ENCODE measurements at places on chromosomes 5 and 9.

GRCh38 chr9:104456831-104457230 is 47.2 kb upstream of the OR13F1 start:
- no peak for DNase-seq

GRCh38 chr9:21871256-21871975 is 69.0 kb downstream of the MTAP start:
- DNase-seq, result no peak

DNA sequence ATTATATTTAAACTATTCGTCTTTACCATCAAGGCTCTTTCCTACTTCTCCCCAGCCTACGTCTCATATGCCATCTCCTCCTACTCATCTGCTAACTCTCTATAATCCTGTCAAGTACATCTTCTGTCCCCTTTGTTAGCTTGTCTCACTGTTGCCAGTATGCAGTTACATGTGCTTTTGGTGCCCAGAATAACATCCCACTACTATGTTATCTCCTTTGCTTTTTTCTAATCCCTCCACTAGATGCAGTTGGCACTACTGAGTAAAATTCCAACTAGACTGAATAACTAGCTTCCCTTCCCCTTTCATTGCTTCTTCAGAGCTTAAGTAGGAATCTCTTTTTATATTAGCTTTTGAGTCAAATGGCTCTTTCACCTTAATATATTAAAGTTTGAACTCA is 3.0 kb upstream of the ARRDC3 start:
- no peak for DNase-seq

DNA sequence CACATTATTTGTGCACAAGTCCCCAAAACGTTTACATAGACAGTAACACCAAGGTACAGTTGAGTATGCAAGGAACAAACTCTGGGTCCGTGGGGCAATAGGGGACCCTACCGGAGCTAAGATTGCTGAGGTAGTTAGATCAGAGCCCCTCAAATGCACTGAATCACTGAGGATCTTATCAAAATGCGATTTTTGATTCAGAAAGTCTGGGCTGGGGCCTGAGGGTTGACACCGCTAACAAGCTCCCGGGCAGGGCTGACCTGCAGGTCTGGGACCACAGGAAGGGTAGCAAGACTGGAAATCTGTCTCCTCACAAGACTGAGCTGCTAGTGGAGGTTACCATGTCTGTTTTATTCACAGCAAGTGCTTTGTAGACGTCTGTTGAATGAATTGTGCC is 1.8 kb upstream of the IL3 start:
- DNase-seq, result no peak

DNA sequence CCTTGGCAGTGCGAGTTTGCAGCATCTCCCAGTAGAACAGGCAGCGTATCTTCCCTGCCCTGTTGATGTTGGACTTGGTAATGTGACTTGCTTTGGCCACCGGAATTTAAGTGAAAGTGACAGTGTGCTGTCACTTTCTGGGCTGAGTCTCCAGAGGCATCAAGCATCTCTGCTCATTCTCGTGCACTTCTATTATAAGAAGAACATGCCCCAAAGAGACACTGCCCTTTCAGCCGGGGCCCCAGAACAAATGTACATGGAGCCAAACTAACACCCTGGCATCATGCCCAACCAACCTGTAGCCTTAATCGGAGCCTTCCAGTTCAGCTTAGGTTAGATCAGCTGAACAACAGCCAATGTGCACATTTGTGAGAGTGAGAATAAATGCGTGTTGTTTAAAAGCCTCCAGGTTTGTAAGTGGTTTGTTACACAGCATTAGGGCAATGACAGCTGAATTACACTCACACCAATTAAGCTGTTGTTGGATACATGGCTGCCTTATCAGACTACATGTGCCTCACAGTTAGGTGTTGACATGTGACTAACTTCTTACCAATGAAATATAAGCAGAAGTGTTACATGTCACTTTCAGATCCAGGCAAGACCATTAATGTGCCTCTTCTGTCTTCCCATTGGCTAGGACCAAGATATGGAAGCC is 22.1 kb upstream of the FRMD3 start:
- no peak for DNase-seq

- no peak for DNase-seq
Measured at GRCh38 chr9:10946676-10947410, 334.0 kb upstream of the PTPRD start.

GRCh38 chr9:4334410-4334813 is 34.5 kb upstream of the GLIS3 start:
- no peak for DNase-seq

- DNase-seq, result no peak
Measured at GRCh38 chr9:27475057-27475595, 49.0 kb upstream of the IFNK start.

GRCh38 chr5:36164461-36164860 is 12.6 kb downstream of the SKP2 start:
- no peak for DNase-seq

DNA sequence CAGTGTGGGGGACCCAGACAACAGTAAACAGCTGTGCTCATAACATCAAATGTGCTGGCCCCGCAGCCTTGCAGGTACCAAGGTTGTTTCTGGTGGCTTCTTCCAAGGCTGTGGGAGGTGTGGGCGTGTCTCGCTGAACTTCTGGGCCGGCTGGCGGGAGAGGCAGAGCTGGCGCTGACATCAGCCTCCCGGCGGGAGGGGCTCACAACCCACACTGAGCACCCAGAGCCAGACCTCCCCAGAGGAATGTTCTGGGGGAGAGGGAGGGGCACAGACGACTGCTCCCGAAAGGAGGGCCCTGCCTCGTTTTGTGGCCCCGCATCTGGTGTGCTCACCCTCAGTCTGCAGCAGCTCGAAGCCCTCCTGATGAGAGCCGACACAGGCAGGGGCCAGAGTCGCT is 6.9 kb upstream of the SLC12A7 start:
- DNase-seq, result no peak

- no peak for DNase-seq
Measured at GRCh38 chr9:87064311-87064710, 117.0 kb upstream of the GAS1 start.

- no peak for DNase-seq
Measured at GRCh38 chr5:112648264-112648663, 89.4 kb upstream of the APC start.

DNA sequence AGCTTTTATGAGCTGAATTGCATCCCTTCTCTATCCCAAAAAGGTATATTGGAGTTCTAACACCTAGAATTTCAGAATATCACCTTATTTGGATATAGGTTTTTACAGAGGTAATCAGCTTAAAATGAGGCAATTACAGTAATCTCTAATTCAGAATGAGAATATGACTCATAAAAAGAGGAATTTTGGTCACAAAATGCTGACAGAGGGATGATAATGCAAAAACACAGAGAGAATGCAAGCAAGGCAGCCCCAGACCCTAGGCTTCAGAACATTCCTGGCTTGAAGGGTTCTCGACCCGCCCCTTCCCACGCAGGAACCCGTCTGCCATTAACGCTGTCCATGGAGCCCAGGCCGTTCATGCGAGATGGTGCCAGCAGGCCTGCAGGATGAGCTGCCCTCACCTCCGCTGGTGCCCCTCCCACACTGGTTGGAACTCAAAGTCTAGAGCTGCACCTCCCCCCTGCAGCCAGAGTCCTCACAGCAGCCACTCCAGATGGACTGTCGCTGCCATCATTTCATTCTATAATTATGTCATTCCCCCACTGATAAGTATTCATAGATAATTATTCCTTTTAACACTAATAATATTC is 1173.4 kb upstream of the ACO1 start:
- DNase-seq, result no peak

DNA sequence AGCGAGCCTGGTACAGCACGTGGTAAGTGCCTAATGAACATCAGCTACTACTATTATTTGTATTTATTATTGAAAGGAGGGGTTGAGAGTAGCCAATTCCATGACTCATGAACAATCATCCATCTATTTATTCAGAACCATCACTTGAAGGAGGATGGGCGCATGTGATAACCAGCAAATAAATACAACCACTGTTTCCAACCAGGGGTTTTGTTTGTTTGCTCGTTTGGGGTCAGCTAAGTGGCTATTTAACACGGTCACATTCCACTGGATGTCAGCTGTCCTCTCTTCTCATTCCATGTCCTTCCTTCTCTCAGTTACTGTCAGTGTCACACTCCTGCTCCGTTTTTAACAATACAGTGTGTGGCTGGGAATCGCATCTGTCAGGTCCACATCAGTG is 8.6 kb downstream of the RAPGEF1 start:
- no peak for DNase-seq

DNA sequence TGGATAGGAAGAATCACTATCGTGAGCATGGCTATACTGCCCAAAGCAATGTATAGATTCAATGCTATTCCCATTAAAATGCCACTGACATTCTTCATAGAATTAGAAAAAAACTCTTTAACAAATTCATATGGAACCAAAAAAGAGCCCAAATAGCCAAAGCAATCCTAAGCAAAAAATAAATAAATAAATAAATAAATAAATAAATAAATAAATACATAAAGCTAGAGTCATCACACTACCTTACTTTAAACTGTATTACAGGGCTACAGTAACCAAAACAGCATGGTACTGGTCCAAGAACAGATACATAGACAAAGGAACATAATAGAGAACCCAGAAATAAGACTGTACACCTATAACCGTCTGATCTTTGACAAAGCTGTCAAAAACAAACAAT is 180.4 kb upstream of the CDKN2B start:
- no peak for DNase-seq

DNA sequence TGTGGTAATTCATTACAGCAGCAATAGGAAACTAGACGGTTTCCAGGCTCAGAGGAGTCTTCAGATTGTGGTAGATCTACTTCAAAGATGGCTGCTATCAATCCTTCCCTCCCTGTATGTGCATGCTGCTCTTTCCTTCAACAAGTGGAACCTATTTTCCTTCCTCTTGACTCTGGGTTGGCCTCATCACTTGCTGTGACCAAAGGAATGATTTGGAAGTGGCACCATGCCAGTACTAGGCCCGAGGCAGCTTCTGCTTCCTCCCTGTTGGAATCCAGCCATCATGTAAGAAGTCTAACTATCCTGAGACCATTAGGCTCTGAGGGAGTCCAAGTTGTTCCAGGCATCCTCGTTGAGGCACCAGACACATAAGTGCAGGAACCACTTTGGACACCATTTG is 46.5 kb upstream of the MCTP1 start:
- no peak for DNase-seq

Measured in stimulated activated CD4-positive, alpha-beta T cell treated with anti-CD3 and anti-CD28 coated beads, Interleukin-15, amount 100 ng/mL, for 1 hour (primary cell).